Stimulated activated naive CD8-positive, alpha-beta T cell treated with anti-CD3 and anti-CD28 coated beads, Interleukin-15, Interleukin-2, amounts not matched to agents 100 U/mL and 50 U/mL, for 24 hours (primary cell): ENCODE measurements at places on chromosomes 5 and 9.

- DNase-seq, result no peak
These were observed 19.6 kb upstream of the ARL15 start for GRCh38 chr5:54329731-54330709.

GRCh38 chr9:32376285-32376684 is 8.2 kb upstream of the ACO1 start:
- DNase-seq, result no peak

DNA sequence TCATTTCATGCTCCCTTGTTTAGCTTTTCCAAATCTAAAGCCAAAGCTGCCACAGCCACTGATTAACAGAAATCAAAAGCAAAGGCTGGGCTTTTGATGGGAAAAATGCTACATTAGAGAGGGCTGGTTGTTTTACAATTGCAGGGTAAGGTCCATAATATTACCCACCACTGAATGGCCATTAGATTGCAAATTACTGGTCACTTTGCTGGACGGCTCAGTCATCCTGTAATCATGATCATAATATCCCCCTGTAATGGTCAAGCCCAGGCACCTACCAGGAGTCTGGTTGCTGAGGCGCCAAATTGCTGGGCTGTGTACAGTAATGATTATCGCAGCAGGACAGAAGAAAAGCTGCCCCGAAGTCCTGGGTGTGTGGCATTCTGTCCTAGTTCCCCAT is 286.5 kb downstream of the ZSWIM6 start:
- no peak for DNase-seq

DNA sequence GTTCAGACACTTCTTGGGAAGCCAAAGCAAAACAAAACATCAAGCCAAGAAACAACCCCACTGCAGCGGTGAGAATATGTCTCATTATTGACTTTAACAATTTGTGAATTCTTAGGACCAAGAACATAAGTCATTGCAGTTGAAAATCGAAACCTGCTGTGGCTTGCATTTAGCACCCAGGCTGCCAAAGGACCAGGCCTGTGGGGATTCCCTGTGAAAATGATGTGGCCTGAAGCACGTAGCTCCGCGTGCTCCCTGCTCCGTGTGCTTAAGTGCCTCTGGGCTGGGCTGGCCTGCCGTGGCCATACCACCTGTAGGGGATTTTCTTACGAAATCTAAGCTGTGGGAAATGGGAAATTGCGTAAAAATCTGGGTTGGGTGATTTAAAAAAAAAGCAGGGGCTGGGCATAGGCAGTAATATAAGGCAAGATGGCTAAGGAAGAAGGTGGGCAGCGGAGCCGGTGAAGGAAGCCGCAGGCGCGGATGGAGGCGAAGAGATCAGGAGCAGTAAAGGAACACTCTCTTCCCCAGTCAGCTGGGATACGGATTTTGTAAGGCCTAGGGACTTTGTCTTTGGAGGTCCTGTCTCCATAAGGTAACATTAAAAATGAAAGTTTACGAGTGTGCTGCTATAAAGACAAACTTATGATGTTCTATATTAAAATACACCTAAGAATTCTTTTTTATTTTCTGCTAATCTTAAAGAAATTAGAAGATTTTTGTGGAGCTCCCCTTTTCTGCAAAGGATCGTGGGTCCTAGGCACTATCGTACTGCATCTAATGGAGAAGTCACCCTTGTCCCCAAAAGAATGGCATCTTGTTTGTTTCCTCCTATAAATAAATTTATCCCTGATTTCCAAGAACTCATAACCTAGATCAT is 189.6 kb upstream of the SEMA6A start:
- no peak for DNase-seq

DNA sequence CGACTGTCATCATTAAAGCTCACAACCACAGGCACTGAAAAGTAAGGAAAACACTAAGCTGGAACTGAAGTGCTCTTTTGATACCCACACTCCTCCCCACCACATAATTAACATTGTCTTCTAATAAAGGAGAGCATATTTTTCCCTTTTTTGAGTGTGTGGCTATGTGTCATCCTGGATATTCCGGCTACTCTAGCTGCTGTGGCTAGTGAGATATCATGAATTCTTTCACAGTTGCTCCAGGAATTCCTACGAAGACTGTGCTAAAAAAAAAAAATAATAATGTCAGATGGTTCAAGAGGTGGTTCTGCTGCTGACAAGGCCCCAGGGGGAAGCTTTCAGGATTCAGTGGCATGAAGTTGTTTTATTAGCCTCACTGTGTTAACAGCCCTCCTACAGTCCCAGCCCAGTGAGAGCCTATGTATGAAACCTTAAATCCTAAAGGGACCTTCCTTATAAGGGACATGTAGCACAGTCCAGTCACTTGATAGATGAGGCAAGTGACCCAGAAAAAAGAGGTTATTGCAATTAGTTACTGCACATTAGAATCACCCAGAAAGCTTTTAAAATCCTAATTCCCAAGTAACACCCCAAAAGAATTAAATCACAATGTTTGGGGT is 46.6 kb downstream of the TMEM252 start:
- no peak for DNase-seq

GRCh38 chr5:58444805-58445204 is 15.1 kb downstream of the PLK2 start:
- no peak for DNase-seq
